ENCODE measurements at places on chromosomes 5 and 9.

DNA sequence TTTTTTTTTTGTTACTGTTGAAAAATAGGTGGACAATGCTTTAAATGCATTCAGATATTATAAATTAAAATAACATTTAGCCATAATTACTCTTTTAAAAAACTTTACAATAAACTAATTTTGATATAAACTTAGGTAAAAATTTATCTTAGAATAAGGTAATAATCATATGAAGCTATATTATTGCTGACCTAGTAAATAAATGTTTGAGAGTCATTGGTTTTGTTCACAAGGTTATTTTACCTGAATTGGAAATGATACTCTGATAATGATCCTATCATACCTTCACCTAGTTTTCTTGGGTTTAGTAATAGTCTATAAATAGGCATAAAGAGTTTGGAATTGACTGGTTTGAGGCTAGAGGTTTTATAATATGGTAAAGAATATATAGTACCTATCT, 1076.4 kb upstream of the CDH6 start:
- DNase-seq: no peak

DNA sequence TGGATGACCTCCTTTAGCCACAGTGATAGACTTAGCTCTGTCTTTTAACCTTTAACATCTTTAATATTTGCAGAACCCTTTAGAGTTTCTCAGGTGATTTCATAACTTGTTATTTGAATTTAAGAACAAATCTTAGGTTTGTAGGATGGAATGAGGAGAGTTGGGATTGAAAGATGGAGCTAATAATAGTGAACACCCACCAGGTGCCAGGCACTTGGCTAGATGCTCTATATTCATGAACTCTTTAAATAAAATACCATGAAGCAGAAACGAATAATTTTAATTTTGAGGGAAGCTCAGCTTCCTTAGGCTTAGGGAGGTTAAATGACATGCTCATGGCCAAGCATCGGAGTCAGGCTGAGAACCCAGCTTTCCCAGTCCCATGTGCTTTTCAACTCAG, 19.4 kb upstream of the CARNMT1 start:
- DNase-seq: no peak

- DNase-seq: peak; percentile 41
Measured at GRCh38 chr5:38527475-38527874, 29.0 kb downstream of the LIFR start.

GRCh38 chr5:148573374-148573773, 81.0 kb downstream of the HTR4 start:
- DNase-seq: no peak

DNA sequence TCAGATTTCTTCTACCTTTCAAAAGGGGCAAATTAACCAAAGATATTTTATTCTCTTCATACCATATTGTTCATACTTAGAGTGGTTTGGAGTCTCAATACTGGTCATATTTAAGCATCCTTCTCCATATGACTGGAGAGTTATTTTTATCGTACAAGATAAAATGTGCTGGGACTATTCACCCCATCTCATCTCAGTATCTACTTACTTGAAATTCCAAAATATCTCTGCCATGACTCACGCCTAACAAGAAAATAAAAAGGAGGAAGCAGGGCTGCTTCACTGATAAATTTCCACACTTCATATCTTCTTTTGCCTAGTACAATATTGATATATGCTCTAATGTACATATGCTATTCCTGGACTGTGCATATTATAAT, 277.9 kb upstream of the CDH9 start:
- DNase-seq: no peak

DNA sequence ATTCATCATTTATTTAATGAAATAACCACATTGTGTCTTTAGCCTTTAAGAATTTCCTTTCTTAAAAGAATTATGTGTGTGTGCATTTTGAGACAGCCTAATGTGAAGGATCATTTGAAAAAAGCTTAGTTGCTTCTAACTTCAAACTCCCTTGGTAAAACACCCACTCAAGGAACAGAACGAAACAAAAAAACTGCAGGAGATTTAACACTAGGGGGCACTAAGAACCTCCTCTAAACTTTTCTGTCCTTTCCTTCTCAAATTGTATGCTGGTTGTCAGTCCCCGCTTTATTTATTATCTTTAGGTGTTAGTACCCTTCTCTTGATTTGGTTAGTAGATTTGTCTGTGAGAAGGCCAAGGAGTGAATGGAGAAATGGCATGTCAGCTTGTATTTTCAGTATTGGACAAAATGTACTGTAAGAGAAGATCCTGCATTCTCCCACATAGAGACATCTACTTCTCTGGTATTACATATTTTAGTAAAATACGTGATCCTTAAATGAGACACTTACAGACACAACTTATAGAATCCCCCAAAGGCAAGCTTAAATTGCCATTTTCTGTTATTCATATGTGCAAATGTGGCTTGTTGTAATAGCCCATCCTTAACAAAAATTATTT, 229.7 kb downstream of the MRPS30 start:
- DNase-seq: no peak

DNA sequence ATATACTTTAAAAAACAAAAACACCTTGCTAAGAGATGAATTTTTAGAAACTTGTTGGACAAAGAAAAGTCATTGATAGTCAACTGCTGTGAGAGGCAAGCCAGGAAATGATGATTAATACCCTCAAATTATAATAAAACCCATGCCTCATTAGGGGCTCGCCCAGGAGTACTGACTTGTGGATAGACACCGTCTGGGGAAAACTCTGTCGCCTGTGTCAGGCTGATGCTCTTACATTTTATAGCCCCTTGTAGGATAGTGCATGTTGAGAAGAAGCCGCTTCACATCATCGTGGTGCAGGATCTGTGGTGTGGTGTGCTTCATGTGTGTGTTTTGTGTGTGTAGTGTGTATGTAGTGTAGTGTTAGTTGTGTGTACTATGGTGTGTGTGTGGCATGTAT, 39.1 kb downstream of the SYK start:
- DNase-seq: no peak

- no peak for DNase-seq
Measured at GRCh38 chr9:83385317-83385716, 152.9 kb downstream of the FRMD3 start.

GRCh38 chr9:91411096-91411771, 12.4 kb downstream of the NFIL3 start:
- peak; percentile 22 for DNase-seq

DNA sequence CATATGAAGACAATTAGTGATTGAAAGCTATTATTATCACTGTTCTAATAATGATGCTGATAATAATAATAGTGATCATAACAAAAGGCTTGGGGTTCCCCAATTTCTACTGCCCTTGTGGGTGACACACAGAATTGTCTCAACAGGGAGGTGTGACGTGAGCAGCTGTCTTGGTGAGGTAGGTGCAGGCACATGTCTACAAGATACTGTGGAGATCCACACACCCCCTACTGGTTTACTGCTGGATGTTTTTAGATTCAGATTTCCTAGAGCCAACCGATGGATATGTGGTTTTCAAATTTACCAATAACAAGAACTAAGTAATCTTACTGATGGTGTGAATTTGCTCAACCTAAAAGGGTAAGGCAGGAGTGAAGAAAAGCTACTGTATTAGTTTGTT, 139.0 kb downstream of the TARS1 start:
- DNase-seq: no peak

- DNase-seq: peak; percentile 46
Measured at GRCh38 chr5:88824141-88824540, 58.8 kb downstream of the MEF2C start.

- DNase-seq: no peak
Measured at GRCh38 chr9:75593920-75594319, 296.6 kb upstream of the PCSK5 start.

Data from B cell (primary cell).